GM13976 (cell line): ENCODE measurements at places on chromosomes 4 and X.

DNA sequence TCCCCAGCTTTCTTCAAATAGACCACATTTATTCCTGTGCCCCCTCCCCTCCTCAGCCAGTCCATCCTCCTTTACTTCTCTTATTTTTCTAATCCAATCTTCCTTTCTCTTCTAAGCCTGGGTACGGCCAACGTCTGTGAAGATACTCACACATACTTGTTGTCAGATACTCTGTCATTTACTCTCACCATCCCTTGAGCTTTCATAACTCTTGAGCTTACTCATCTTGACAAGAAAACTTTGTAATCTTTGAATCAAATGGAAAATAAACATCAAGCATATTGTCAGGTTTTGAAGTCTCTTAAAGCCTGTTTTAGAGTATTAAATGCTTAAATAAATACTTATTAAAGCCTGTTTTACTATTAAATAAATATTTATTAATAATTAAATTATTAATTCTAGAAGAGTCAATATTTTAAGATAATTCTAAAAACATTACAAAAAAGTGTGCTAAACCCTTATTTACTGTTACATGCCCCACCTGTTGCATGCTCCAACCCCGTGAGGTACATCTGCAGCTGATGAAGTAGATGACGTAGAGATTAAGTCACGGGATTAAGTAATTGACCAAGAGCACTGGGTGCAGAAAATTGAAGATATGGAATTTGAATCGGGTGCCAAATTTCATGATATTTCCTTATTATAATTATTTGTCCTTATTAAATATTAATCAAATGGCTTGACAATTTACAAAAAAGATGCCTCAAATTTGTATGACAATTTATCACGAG is 1.5 kb upstream of the TRIML2 start:
- no peak for DNase-seq

DNA sequence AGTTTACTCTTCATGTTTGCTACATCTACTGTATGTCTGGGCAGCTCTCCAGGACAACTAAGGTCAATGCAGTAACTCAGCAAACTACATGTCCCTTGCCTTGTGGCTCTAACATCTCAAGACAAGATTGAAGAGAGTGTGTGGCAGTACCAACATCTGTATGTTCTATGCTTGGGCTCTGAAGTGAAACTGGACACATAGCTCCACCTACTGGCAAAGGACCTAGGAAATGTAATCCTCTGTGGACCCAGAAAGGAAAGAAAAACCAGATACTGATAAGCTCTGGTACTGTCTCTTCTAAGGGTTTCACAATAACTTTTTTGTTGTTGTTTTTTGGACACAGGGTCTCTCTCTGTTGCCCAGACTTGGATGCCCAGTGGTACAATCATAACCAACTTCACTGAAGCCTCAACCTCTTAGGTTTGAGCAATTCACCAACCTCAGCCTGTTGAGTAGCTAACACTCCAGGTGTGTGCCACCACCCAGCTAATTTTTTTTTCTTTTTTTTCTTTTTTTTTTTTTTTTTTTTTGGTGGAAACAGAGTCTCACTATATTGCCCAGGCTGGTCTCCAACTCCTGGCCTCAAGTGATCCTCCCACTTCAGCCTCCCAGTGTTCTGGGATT is 64.1 kb downstream of the QDPR start:
- peak; percentile 55 for DNase-seq

DNA sequence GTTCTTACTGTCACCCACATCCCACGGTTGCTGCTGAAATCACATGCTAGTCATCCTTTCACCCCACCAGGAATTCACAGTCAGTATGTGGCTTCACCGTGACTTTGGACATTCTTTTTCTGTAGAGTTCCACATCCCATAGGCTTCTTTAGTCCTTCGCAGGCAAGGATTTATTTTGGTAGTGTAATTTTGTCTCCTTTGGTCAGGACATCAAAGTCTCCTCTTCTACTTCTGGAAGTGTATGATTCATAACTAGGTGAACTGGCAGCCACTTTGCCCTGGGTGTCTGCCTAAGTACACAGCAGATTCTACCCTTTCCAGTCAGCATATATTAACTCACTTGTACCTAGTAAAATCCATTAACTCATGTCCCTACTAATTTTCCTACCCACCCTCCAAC is 38.3 kb upstream of the MMAA start:
- no peak for DNase-seq

- no peak for DNase-seq
Measured at GRCh38 chrX:46559062-46559461, 13.8 kb upstream of the ZNF674 start.

DNA sequence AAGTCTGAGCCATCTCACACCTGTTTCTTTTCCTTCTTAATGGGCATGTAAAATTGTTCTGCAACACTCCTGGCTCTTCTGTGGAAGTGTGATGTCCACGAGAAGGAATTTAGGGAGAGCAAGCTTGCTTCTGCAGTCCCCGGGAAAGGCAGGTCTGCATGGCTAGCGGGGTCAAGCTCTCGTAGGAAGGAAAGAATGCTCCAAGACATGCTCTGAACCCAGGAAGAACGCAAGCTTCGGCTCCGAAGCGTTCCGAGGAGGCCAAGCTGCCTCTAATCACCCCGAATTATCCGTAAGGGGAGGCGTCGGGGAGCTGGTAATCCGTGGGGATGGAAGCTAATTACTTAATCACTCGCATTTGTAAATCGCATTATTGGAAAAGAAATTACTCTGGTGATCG is 177.7 kb downstream of the CRLF2 start:
- DNase-seq = no peak

- DNase-seq = no peak
Measured at GRCh38 chr4:55604996-55605395, 13.0 kb upstream of the PDCL2 start.

DNA sequence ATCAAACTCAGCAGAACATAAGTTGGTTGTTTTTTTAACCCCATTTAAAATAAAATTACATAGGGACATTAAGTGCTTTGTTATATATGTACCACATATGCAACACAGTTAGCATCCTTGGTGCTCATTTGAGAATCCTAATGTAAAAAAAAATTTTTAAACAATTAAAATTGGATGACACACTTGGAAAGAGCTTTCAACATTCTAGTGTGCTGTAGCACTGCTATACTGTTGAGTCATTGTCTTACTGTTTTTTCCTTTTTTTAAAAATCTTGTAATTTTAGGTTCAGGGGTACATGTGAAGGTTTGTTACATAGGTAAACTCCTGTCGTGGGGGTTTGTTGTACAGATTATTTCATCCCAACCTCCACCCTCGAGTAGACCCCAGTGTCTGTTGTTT is 12.8 kb downstream of the THAP9 start:
- no peak for DNase-seq
